ENCODE measurements at places on chromosomes 13 and 19.
A peak's percentile ranks its signal among the peaks of the same experiment; 100 is the strongest.

- DNase-seq, result peak; percentile 56
Measured at GRCh38 chr19:48501494-48502349, 9.9 kb downstream of the LMTK3 start.

GRCh38 chr13:108018371-108018870 is 196.9 kb downstream of the LIG4 start:
- no peak for DNase-seq

- no peak for DNase-seq
Measured at GRCh38 chr19:10353793-10354391, 14.5 kb upstream of the ICAM3 start.

DNA sequence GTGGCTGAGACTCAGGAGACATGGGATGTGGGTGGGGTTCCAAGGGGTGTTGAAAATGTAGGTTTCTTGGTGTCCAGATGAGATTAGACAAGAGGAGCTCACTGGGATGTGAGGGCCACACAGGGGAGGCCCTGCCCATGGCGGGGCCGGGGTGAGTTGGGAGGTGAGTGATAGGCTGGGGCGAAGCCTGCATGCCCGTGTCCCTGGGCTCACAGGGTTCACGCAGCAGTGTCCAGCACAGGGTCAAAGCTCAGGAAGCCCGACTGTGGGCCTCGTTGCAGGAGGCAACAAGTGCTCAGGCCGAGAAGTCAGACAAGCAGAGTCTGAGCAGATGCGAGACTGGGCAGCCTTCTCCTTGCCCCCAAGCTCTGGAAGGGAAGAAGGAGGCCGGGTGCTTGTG is 27.2 kb downstream of the CCDC8 start:
- no peak for DNase-seq

DNA sequence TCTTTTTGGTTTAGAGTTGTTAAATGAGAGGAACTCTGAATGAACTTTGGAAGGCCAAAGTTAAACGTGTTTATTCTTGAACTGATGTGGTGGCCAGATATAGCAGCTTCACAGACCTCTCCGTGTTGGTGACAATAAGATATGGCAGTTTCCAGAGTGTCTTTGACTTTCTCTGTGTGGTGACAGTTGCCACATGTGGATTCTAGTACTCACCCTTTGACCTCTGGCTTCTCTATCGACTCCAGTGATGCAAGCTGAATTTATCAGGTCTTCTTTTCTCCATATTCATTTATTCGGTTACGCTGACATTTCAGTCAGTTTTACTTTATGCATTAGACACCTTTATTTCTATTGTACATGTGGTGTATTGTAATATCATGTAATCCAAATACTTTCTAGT is 1469.5 kb downstream of the SLITRK1 start:
- DNase-seq, result no peak

DNA sequence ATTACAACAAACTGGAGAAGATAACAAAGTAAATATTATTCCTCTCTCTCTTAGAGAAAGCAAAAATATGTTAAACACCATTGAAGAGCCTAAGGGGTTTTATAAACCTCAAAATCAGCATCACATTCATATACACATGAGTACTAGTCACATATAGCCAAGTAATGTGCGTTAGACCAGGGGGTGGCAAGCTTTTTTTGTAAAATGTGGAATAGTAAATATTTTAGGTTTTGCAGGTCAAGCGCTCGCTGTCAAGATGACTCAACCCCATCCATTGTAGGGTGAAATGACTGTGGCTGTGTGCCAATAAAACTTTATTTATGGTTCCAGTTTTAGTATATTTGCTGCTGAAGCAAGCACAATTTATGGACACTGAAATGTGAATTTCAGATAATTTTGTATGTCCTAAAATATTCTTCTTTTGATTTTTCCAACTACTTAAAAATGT is 21.7 kb downstream of the RFX2 start:
- DNase-seq, result no peak

DNA sequence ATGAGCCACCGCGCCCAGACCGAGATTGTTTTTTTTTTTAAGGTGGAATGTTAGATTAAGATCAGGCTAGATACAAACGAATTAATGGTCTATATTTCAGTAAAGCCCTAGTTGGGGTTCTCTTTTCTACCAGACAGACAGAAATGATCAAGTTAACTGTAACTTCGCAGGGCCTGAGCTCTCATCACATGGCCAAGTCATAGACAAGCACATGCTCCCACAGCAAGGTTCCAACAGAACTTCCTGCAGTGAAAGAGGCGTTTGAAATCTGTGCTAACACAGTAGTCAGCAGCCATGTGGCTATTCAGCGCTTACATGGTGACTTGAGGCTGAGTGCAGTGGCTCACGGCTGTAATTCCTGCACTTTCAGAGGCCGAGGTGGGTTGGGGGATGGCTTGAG is 34.7 kb upstream of the SEMA6B start:
- DNase-seq, result no peak

DNA sequence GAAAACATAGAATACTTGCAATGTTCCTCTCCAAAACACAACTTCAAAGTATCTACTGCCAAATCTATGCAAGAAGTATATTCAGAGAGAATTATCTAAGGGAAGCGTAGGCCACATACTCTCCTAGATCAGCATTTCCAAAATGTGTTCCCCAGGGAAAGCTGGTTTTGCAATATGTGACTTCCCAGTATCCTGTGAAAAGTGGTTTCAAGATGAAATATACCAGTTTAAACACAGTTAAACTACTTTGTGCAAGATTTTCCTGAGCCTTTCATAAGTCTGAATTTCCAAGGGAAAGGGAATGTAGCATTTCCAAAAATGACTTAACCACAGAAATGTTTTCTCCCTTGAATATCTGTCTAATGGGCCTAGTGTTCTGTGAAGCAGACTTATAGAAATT is 7.6 kb downstream of the STARD13 start:
- no peak for DNase-seq

DNA sequence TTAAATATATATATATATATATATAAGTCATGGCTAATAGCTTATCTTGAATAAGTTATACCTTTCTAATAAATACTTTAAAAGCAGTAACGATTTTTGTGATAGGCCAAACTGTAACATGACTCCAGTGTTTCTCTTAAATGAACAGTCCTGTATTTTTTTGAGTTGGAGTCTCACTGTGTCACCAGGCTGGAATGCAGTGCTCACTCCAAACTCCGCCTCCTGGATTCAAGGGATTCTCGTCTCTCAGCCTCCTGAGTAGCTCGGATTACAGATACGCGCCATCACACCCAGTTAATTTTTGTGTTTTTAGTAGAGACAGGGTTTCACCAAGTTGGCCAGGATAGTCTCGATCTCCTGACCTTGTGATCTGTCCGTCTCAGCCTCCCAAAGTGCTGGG is 814.2 kb upstream of the SLITRK5 start:
- DNase-seq, result no peak

- no peak for DNase-seq
Measured at GRCh38 chr19:48928164-48929025, 5.1 kb upstream of the DHDH start.

DNA sequence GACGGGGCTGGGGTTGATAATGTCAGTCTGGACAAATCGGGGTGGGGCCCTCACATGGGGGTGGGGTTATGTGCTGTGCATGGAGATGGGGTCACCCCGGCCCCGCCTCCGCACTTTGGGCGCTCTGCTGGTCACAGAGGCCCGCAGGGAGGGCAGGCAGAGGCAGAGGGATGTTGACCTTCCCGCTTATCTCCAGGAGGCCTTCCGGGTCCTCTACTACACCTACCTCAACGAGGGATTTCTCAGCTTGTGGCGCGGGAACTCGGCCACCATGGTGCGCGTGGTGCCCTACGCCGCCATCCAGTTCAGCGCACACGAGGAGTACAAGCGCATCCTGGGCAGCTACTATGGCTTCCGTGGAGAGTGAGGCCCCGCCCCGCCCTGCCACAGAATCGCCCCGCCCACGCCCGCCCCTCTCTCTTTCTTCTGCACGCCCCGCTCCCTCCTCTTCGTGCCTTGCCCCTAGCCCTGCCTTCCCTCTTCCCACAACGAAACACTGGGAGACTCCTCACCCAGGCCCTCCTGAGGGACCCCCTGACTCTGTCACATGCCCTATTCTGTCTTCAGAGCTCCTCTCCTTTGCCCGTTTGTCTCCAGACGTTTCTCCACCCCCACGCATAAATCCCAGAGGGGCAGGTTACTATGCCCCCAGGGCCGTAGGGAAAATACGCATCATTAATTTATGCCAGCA is 32.8 kb downstream of the TMEM161A start:
- no peak for DNase-seq

DNA sequence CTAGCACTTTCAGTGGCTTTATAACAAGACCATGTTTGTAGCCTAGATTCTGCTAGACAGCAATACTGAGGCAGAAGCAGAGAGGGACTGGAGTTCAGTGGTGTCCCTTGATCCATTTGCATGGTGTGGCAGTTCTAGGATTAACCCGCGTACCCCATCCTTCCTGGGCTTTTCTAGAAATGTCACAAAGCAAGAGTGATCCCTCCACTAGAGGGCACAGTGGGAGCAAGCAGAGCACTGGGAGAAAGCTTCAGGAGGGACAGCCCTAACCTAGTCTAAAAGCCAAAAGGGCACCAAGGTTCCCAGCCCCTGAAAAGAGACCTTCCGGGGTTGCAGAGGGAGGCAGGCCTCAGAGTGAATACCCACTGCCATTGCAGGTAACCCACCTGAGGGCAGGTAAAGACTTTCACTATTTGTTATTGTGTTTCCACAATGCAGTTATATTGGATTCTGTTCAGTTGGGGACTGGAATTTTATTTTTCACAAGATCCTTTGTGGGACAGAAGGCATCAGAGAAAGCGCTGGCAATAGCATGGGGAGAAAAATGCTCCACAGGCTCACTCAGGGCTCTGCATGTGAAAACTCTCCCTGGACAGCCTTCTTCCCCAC is 170.6 kb downstream of the FLT1 start:
- DNase-seq, result no peak

- DNase-seq, result no peak
Measured at GRCh38 chr13:31236211-31236786, 36.5 kb downstream of the B3GLCT start.

DNA sequence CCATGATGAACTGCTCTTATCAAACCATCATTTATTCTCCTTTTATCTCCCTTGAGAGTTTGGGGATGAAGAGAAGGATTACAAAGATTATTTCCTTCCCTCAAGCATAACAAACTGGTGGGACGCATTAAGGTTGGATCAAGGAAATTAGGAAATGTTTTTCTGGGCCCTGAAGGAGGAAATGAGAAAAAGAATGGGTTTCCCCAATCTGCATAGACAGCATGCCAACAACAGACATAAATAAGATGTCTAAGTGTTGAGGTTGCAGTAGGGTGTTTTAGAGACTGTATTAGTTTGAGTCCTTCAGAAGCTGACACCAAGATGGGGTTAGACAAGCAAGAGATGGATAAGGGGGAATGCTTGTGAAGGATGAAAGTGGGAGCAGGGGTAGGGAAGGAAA is 7.3 kb downstream of the EPSTI1 start:
- no peak for DNase-seq

- DNase-seq, result no peak
Measured at GRCh38 chr19:45177817-45178261, at the start of gene TRAPPC6A. TRAPPC6A (minus strand) TSS chr19:45178237; CDS start chr19:45178218, 19 bp downstream.

- no peak for DNase-seq
Measured at GRCh38 chr19:28435551-28436271, 777.2 kb downstream of the UQCRFS1 start.

DNA sequence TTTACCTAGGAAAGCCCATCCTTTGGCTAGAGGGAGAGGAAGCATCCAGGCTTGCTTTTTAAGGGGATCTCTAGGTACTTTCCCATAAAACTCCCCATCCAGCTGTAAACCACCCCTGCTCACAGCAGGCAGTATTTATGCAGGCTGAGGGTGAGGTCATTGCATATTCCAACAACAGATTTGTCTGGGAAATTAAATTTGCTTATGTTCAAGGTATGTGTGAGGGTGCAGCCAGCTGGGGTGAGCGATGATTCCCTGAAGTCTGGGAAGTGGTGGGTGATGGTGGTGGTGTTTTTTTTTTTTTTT is 96.3 kb upstream of the C1QTNF9B start:
- no peak for DNase-seq

DNA sequence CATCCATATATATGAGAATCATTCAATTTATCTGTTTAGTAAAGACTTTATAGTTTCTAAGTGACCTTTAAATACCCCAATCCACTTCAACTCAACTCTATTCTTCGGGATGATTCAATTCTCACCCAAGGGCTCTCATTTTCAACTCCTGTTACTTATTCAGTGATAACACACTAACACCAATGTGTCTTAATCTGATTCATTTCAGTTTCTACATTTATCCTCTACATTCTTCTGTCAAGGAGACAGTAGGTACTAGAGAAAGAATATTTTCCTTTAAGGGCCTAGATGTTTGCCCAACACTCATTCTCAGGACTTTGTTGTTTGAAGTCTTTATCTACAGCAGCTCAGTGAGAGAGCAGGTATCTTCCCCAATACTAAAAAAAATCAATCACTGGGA is 7.1 kb downstream of the ARGLU1 start:
- DNase-seq, result no peak

DNA sequence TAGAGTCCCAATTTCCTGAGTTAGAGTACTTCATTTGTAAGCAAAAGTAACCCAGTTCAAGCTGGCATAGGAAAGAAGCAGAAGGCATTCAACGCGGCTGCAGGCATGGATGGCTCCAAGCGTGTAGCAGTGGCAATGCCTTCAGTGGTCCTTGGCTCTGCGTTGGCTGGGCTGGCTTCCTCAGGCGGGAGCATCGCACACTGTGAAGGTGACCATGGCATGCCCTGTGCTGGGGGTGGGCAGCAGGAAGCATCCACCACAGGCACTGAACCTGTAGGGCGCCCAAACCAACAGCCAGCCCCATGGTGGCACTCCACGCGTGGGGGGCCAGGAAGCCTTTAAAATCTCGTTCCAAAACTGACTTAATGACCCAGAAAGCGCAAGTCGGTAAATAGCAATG is 53.6 kb upstream of the SPACA7 start:
- no peak for DNase-seq

GRCh38 chr19:10412257-10412977 is 7.9 kb upstream of the PDE4A start:
- no peak for DNase-seq

GRCh38 chr13:50285283-50285682 is 270.0 kb downstream of the KCNRG start:
- DNase-seq, result no peak

- DNase-seq, result no peak
Measured at GRCh38 chr19:40633207-40633606, 32.0 kb downstream of the LTBP4 start.

GRCh38 chr13:91046715-91047327 is 300.7 kb upstream of the MIR17HG start:
- no peak for DNase-seq

DNA sequence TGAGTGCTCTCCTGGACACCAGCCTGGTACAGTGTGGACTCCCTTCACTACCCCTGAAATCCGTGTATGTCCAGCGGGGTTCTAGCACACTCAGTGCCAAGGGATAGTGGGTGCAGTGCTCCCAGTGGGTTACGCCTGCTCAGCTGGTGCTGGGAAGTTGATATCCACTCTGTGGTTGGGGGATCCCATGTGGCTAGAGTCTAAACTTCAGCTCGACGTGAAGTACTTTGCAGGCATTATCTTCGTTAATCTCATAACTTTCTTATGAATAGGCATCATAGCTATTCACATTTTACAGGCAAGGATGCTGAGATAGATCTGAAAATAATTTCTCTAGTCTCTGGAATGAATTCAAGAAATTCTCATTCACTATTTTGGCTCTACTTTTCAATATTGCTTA is 433.2 kb upstream of the HTR2A start:
- no peak for DNase-seq

- no peak for DNase-seq
Measured at GRCh38 chr19:6270076-6270745, 9.6 kb downstream of the MLLT1 start.

GRCh38 chr19:39196860-39197562 is at the start of gene NCCRP1:
NCCRP1 (plus strand) TSS chr19:39196964; CDS start chr19:39196983, 19 bp downstream.
- no peak for DNase-seq

- no peak for DNase-seq
Measured at GRCh38 chr13:47917022-47917574, 84.0 kb downstream of the SUCLA2 start.
